Left ventricle myocardium inferior (tissue), 1 donor: ENCODE measurements at places on chromosomes 3 and 15.

DNA sequence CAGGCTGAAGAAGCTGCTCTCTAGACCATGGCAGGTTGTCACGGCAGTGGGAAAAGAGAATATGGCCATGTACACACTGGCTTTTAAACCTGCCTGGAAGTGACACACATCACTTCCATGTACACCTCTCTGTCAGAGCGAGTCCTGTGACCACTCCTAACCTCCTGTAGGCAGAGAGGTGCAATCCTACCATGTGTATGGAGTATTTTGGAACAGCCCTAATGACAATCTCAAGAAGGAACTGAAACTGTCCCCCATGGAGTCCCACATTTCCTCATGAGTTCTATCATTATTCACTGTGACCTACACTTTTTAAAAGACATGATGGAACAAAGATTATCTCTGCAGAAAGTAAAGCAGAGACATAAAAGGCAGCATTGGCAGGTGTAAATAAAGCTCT lies 153.4 kb upstream of the PFN2 start:
- no peak for DNase-seq
- H3K27ac ChIP-seq, result no peak overlapping the region
- no peak overlapping the region for H3K4me3 ChIP-seq
- H3K27me3 ChIP-seq, result no peaks in the 10 kb centered on the region

DNA sequence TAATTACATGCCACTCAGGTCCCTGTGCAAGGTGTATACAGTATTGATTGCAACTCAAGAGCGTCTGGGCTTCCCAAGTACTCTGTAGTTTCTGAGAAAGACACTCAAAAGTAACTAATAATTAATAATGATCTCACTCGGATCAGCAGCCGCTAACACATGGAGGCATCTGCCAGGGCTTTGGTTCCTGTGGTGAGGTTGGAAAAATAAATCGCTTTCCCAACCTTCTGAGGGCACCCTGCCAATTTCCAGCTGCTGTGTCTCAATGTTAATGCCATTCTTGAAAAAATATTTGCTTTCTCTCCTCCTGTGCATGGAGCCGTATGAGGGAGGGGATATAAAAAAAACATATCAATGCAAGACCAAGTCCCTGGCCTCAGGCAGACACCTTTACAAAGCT lies 116.5 kb upstream of the SLC2A2 start:
- H3K27ac ChIP-seq, result no peak overlapping the region
- DNase-seq, result no peak
- H3K27me3 ChIP-seq, result no peaks in the 10 kb centered on the region

DNA sequence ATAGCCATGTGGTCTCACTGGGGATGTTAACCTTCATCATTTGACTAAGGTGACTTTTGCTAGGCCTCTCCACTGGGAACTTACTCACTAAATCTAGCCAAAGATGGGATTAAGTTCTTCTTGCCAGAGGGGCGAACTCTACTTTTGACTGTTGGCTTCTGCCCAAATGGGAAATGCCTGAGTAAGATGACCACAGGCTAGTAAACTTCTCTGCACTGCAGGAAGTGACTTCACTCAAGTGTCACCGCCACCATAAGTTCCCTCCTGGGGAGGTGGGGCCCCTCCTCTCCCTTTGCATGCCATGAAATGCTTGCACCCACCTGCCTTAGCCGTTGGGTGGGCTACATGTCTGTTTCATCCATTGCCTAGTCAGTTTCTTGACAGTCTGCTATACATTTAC lies 388.3 kb downstream of the FEZF2 start:
- DNase-seq, result no peak
- H3K4me1 ChIP-seq, result peaks cover 41% of the 10 kb centered on the region

DNA sequence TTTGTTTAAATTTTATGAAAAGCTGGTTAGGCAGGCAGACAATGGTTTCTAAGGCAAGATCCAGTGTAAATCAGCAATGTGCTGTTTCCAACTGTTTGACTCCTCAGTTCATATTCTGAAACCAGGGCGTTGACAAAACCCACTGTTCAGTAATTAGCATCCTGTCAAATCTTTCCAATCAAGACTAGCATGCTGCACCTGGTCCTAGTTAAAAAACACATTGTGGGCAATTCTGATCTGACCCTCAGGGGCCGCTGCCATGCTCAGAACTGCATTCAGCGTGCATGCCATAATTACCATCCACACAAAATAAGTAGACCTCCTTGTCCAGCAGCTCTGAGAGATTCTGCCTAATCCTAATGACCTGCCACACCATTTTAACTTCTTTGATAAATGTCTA lies 20.9 kb upstream of the RBP1 start:
- no peak overlapping the region for H3K27ac ChIP-seq
- H3K27me3 ChIP-seq, result no peaks in the 10 kb centered on the region
- no peaks in the 10 kb centered on the region for H3K4me1 ChIP-seq
- no peak for DNase-seq

DNA sequence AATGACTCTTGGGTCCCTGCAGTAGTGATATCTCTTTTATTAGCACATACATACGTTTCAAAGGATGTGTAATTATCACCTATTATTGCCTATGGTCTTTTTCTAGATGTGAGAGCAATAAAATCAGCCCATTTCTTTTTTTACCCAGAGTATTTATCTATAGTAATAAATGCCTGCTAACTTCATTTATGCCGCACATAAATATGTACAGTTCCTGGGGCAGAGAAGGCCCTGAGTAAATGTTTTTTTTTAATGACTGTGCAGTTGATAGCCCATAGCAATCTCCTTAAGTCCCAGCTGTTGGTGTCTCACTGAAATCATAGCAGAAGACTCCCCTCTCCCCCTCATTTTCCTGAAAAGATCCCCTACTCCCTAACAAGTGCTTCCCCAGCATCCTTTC lies 16.7 kb downstream of the RAB8B start:
- H3K27me3 ChIP-seq, result no peaks in the 10 kb centered on the region
- no peak for DNase-seq
- no peak overlapping the region for H3K4me3 ChIP-seq
- H3K4me1 ChIP-seq, result peaks cover 33% of the 10 kb centered on the region
- no peak overlapping the region for H3K27ac ChIP-seq
- H3K36me3 ChIP-seq, result no peaks in the 10 kb centered on the region

DNA sequence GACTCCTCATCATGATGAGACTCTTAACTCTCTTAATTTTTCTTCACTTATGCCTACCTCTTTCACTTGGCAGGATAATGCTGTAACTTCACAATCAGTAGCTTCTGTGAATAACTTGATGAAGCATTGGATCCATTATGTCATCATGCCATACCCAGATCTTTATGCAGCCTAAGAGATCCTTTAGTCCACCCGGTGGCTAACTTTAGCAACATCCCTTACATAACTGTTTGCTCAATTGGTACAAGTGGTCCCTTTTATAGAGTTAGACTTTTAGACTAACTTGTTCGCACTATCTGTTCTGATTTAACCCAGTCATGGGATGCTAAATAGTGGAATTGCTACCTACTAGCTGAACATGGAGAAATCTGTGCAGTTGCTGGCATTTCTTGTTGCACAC lies 184.5 kb downstream of the USP13 start:
- H3K36me3 ChIP-seq, result no peaks in the 10 kb centered on the region
- no peaks in the 10 kb centered on the region for H3K27me3 ChIP-seq
- no peak overlapping the region for H3K27ac ChIP-seq
- peaks cover 5% of the 10 kb centered on the region for H3K4me1 ChIP-seq
- H3K4me3 ChIP-seq, result no peak overlapping the region

DNA sequence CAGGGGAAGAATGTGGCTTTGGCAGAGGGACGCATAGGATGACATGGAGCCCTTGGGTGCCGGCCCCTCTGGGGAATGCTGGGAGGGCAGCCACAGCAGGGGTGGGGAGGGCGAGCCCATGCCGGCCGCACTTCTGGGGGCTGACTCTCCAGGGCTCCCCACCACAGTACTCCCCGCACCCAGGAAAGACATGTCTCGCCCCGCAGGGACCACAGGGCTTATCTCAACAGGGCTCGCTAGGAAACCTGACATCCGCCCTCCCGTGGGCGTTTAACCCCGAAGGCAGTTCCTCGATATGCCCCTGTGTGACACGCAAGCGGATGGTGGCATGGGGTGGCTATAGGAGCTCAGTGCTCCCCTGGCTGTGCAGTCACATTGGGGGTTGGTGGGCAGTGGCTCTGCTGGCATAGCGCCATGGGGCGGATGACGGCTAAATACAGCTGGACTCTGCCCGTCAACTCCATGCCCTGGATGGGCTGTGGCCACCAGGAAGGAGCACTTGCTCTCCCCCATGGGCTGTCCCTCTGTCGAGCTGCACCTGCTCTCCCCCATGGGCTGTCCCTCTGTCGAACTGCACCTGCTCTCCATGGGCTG lies 141.4 kb downstream of the ADAMTS17 start:
- no peak for DNase-seq
- no peaks in the 10 kb centered on the region for H3K27me3 ChIP-seq
- H3K4me1 ChIP-seq, result no peaks in the 10 kb centered on the region
- H3K36me3 ChIP-seq, result no peaks in the 10 kb centered on the region
- no peak overlapping the region for H3K27ac ChIP-seq

- H3K4me3 ChIP-seq, result no peak overlapping the region
- H3K27ac ChIP-seq, result no peak overlapping the region
- no peak for DNase-seq
- H3K4me1 ChIP-seq, result peaks cover 21% of the 10 kb centered on the region
Measured at GRCh38 chr15:63372753-63373152, 8.9 kb downstream of the CA12 start.

DNA sequence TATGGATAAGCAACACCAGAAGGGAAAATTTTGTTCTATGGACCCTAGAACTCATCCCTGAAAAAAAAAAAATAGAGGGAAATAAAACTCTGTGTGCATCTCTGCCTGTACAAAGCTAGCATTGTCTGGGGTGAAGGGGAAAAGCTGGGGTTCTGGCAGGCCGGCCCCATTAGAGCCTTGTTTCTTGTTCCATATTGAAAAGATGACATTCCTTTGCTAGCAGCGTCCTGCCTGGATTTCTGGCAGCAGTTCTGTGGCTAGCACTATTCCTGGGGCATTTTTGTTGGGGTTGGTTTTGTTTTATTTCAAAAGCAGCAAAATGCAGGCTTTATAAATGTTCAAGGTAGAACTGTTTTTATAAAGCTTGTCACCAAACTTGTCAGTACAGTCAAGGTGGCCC lies 45.2 kb downstream of the RARB start:
- H3K27ac ChIP-seq, result no peak overlapping the region
- H3K4me1 ChIP-seq, result peaks cover 98% of the 10 kb centered on the region
- no peaks in the 10 kb centered on the region for H3K36me3 ChIP-seq
- H3K4me3 ChIP-seq, result no peak overlapping the region

- H3K27ac ChIP-seq, result no peak overlapping the region
- H3K36me3 ChIP-seq, result no peaks in the 10 kb centered on the region
- no peak for DNase-seq
- H3K4me3 ChIP-seq, result no peak overlapping the region
- H3K27me3 ChIP-seq, result no peaks in the 10 kb centered on the region
Measured at GRCh38 chr3:188734395-188734794, 437.4 kb upstream of the TPRG1 start.

DNA sequence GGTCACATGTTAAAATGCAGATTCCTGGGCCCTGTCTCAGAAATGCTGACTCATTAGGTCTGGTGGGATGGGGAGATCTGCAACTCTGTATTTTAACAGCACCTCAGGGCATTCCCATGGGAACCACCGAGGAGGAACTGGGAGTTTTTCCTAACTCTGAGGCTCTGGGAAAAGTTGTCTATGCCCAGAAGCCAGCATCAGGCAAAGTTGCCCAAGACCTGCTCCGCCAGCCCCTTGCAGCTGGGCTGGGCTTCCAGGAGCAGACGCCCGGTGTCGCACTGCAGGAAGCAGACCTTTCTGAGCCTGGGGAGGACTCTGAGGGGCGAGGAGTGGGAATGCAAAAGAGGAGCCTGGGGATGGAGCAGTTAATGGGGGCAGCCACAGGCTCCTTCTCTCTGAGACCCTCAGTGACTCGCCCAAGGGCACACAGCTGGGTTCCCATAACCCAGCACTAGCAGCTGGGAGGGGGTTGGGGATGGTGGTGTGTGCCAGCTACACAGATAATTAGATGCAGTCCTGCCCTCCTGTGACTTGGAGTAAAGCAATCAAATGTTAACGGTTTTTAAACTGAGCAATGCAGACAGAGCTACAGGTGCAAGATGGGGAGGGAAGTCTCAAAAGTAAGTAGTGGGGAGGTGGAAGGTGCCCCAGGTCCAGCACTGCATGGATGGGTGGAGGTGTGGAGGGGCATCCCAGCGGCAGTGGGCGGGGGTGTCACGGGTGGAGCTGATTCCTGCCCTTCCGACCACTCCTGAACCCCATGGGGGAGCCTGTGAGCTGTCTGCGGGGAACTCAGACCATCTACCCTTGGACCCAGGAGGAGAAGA lies 100.4 kb downstream of the LSM3 start:
- no peaks in the 10 kb centered on the region for H3K36me3 ChIP-seq
- H3K27me3 ChIP-seq, result peaks cover 87% of the 10 kb centered on the region
- no peak overlapping the region for H3K4me3 ChIP-seq
- H3K27ac ChIP-seq, result no peak overlapping the region
- H3K4me1 ChIP-seq, result no peaks in the 10 kb centered on the region

DNA sequence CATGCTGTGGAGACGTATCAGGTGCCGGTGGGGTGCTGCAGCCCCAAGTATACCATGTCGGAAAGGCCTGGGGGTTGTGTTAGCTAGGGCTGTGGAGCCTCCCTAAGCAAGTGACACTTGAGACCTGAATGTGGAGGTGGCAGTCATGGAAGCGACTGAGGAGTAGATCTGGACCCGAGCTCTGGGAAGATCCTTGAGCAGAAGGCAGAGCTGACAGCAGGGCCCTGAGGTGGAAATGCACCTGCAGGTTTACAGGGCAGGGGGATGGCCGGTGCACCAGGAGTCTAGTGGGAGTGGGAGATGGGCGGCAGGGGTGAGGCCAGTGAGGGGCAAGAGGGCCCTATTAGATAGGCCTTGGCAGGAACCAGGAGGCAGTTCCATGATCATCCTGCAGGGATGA lies 91.8 kb upstream of the PLXNA1 start:
- peaks cover 23% of the 10 kb centered on the region for H3K4me1 ChIP-seq
- no peak overlapping the region for H3K27ac ChIP-seq
- H3K4me3 ChIP-seq, result no peak overlapping the region
- DNase-seq, result no peak
- peaks cover 4% of the 10 kb centered on the region for H3K36me3 ChIP-seq

GRCh38 chr3:72836923-72837322 lies 11.3 kb downstream of the SHQ1 start:
- H3K4me3 ChIP-seq, result no peak overlapping the region
- peak overlapping the region; percentile 26 for H3K27ac ChIP-seq
- no peaks in the 10 kb centered on the region for H3K27me3 ChIP-seq
- H3K4me1 ChIP-seq, result peaks cover 12% of the 10 kb centered on the region

- peak overlapping the region; percentile 98 for H3K27ac ChIP-seq
- H3K36me3 ChIP-seq, result peaks cover 6% of the 10 kb centered on the region
- peaks cover 78% of the 10 kb centered on the region for H3K4me1 ChIP-seq
- no peaks in the 10 kb centered on the region for H3K27me3 ChIP-seq
- H3K4me3 ChIP-seq, result peak overlapping the region; percentile 82
Measured at GRCh38 chr3:160564258-160564911, 986 bp downstream of the KPNA4 start.

GRCh38 chr3:194691481-194692283 lies 6.0 kb downstream of the FAM43A start:
- H3K4me3 ChIP-seq, result no peak overlapping the region
- H3K27me3 ChIP-seq, result no peaks in the 10 kb centered on the region
- H3K36me3 ChIP-seq, result peaks cover 8% of the 10 kb centered on the region
- no peak for DNase-seq
- peaks cover 62% of the 10 kb centered on the region for H3K4me1 ChIP-seq

- H3K27me3 ChIP-seq, result no peaks in the 10 kb centered on the region
- no peak for DNase-seq
- H3K27ac ChIP-seq, result peak overlapping the region; percentile 39
- peaks cover 15% of the 10 kb centered on the region for H3K36me3 ChIP-seq
- H3K4me3 ChIP-seq, result no peak overlapping the region
Measured at GRCh38 chr3:16464511-16465148, 48.9 kb downstream of the RFTN1 start.

GRCh38 chr15:24835301-24835700 lies 119.5 kb upstream of the SNRPN start:
- H3K27ac ChIP-seq, result no peak overlapping the region
- H3K4me1 ChIP-seq, result no peaks in the 10 kb centered on the region
- H3K27me3 ChIP-seq, result no peaks in the 10 kb centered on the region
- H3K4me3 ChIP-seq, result no peak overlapping the region
